ENCODE measurements at places on chromosomes 2 and 18.

DNA sequence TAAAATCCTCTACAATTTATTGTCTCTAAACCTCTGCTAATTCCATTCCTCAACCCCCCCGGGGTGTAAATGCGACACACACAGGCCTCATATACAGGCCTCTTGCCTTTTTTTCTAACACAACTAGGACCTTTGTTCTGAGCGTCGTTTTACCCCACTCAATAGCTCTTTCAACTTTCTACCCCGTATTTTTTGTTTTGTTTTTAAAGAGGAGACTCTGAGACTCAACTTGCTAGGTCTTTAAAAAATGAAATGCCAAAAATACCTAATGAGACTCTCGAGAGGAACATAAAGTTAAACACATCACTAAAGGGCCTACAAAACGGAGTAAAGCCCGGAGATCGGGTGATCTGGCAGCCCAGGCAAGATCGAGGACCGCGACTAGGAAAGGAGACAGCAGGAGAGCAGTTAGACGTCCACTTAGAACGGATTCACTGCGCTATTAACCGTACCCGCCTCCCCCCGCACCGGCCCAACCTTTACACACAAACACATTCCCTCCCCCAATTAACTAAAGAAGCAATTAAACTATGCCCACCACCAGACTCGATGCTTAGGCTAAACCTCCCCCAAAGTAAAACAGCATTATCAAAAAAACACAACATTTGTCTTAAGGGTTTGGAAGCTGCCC, 1.7 kb downstream of the TRIP12 start:
- DNase-seq = no peak

- DNase-seq = no peak
Observed at GRCh38 chr18:34223893-34224422, 755 bp downstream of the NOL4 start.

DNA sequence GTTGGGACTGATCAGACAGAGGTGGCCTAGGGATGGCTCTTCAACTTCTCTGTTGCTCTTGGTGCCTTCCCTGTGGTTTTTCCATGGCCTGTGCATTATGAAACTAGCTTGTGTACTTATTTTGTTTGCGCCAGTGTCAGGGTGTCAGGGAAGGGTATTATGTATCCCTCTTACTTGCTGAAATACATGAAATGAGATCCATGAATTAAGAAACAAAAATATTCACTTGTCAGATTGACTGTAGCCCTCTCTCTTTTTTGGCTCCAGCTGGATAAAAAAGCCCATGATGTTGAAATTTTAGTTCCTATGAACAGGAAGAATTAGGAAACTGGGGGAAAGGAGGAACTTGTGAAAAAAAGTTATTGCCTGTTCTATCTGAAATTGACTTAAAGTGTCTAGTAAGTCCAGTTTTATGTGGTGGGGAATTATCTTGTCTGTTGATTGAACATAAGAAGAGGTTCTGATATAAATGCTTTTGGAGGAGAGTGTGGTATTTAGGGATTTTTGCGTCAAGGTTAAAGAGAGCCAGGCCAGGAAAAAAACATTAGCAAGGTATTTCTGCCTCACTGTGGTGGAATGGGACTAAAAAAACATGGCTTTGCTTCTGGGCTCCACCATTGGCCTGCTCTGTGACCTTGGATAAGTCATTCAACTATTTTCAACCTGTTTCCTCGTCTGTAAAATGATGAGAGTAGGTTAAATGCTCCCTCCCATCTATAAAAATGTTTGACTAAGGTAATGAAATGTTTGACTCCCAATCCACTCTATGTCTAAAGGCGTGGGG, 12.0 kb downstream of the UGP2 start:
- DNase-seq = no peak

DNA sequence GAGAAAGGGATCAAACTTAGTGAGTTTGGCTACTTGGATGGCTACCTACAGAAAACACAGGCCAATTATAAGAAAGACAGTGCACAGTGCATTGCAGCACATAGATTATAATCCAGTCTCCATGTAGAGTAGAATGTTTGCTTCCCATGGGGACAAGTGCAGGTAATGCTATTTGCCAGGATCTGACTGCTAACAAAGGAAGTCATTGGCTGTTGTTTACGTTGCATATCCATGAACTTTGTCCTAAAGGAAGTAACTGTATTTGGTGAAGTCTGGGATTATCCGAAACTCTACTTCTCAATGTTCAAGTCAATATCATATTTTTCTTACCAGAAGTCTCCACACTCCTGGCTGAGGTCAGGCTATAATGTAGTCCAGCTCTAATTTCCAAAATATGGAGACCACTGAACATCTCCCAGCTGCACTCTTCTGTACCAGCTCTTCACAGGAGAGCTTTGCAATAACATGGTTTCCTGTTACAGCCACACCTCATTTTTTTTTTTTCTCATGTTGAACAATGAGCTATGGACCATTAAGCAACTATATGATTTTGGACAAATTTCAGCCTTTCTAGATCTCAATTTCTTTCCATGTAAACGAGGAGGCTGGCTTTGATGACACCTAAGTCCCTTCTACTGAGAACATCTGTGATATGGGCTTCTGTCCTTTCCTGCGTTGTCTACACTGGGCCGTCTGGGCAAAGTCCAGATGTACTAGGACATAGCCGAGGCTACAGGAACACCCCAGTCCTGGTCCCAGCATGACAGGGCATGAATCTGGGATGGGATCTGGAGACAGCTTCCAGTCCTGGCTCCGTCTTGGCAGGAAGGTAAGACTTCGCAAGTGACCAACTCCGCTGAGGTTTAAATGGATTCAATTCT, 154.8 kb downstream of the LAMA1 start:
- DNase-seq = no peak

DNA sequence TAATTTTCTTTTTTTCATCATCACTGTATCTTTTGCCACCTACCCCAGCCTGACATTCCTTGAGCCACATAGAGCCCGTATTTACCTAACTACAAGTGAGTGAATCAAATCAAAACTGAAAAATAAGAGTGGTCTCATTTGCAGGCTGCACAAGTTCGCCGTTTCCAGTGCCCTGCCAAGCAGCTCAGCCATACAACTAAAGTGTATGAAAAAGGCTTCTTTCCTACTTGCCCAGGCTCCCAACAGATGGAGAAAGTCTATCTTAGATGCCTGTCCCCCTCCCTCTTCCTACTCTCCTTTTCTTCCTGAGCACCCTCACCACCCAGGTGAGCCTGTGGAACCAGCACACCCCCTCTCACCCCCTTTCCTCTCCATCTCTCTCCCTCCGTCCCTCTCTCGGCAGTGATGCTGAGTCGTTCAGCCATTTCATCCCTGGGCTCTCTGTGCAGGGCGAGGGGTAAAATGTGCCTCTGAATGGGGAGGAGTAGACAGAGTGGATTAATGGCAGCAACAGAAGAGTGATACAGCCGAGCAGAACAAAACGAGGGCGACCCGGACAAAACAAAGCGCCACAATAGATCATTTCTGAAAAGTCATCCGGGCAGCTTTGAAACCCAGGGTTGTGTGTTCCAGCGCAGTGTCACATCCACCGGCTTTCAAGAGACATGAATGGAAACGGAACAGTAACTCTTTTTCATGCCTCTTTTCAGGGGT, 65.0 kb upstream of the POU3F3 start:
- no peak for DNase-seq

GRCh38 chr2:47221946-47222345, 66.8 kb upstream of the STPG4 start:
- DNase-seq = no peak

GRCh38 chr2:223185638-223186037, 133.6 kb downstream of the KCNE4 start:
- DNase-seq = no peak

Measured in kidney epithelial cell (primary cell).